ENCODE measurements at places on chromosomes 2 and 18.

DNA sequence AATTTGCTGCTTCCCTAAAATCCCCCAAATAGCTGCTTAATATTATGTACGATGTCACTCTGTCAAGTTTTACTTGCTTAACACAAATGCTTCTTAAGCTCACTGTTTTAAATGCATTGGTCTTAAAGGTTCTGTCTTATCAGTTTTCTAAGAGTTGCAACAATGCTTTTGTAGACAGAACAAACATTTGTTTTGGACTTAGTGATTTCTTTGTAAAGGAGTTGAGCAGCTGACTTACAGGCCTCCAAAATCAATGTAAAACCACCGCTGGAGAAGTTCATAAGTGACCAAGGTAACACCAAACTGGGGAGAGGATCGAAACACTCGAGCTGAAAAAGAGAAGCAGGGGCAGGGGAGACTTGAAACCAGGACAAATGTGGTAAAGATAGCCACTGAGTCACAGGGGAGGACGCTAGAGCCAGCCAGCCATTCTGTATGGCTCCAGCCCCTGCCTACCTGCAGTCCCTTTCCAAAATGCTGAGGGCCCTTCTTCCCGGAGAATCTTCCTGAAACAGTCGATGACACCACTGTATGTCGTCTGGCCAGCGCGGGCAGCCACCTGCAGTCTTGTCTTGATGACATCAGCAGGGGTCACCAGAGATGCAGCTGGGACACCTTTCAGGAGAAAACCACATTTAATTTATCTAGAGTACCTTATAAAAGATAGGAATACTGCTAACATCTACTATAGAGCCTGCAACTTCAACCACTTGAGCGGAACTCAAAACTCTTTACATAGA lies 100.2 kb downstream of the DYNC1I2 start:
- DNase-seq: no peak

DNA sequence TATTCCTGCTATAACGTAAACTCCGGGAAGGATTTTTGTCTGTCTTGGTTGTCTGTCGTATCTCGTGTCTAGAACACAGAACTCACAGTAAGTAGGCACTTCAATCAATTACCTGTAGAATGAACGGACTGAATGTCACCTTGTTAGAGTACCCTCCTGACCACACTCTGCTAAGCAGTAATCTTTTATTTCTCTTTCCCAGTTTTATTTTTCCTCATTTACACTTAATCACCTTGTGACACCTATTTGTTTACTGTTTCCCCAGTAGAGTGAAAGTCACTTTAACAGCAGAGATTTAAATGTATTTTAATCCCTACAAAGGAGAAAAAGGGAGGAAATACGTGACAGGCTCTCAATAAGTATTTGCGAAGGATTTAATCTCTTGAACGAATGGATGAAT lies 514 bp upstream of the EPB41L5 start:
- DNase-seq: no peak

DNA sequence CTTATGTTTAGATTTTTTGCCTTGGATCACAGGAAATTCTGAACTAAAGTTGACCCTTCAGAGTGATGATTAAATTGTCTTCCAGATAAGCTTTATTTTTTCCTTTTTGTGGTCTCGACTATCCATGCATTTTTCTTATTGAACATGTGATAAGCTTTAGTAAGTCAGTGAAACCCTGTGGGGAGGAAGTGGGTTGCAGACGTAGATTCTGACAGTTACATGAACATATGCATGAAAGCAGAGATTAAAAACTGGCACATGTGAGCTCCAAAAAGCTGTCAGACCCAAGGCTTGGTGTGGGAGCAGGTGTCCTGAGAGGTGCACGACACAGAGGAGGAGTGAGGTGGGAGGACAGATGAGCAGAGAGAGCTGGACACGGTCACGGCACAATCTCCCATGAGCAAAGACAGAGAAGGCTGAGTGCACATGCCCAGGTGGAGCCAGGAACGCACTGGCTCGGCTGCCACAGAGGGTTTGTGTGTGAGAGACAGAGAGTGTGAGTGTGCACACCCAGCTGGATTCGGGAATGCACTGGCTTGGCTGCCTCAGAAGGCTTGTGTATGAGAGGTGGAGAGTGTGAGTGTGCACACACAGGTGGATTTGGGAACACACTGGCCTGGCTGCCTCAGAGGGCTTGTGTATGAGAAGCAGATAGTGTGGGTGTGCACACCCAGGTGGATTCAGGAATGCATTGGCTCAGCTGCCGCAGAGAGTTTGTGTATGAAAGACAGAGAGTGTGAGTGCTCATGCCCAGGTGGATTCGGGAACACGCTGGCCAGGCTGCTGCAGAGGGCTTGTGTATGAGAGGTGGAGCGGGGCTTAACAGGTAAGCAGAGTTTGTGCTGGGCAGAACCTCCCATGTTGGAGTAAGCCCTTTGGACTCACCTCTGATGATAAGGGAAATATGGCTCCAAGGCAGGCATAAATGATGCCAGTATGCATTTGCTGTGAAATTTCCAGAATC lies 849.1 kb upstream of the SALL3 start:
- DNase-seq: no peak

- no peak for DNase-seq
These were observed 23.4 kb downstream of the AQP12A start for GRCh38 chr2:240714747-240715725.

GRCh38 chr2:114068438-114068837 lies 178.5 kb downstream of the ACTR3 start:
- no peak for DNase-seq

GRCh38 chr2:160460333-160460731 lies 33.3 kb downstream of the RBMS1 start:
- no peak for DNase-seq

DNA sequence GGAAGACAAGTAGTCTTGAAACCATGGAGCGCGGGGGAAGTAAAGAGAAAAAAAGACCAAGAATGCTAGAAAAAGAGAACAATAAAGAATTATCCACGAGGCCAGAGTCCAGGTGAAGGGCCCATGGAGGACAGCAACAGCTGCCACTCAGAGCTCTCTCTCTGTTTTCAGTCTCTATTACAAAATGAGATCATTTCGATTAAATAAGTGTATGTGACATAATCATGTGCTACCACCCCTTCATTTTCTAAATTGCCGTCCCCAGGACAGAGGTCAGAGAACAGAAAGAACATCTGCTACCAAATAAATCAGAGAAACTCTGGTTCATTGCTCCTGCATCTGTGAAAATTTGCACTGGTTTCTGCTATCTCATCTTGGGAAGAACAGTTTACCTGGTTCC lies 838.7 kb downstream of the RNF144A start:
- DNase-seq: no peak

DNA sequence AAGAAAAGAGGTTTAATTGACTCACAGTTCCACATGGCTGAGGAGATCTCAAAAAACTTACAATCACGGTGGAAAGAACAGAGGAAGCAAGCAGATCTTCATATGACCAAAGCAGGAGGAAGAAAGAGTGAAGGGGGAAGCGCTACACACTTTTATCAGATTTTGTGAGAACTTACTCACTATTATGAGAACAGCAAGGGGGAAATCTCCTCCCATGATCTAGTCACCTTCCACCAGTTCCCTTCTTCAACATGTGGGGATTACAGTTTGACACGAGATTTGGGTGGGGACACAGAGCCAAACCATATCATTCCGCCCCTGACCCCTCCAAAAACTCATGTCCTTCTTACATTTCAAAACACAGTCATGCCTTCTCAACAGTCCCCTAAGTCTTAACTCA lies 54.2 kb downstream of the G6PC2 start:
- DNase-seq: no peak

- no peak for DNase-seq
These were observed 65.0 kb downstream of the ATP8B1 start for GRCh38 chr18:57738078-57738477.

GRCh38 chr2:85727798-85728197 lies 26.0 kb upstream of the ATOH8 start:
- no peak for DNase-seq

DNA sequence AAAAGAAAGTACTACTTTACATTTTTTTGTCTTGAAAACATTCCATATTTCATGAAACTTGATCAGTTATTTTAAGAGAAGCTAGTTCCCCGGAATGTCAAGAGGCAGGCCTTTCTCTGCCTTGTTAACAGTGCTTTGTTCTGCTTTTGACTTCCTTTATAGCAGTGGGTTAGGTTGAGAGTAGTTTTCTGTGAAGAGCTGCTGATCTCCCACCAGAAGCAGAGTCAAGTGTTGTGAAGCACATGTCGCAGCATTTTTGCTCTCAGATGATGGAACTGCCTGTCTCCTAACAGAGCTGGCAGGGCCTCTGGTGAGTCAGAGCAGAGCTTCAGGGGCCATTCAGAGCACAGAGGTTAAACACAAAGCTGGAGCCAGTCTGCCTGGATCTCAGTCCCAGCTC lies 871.8 kb downstream of the SLC4A3 start:
- no peak for DNase-seq

DNA sequence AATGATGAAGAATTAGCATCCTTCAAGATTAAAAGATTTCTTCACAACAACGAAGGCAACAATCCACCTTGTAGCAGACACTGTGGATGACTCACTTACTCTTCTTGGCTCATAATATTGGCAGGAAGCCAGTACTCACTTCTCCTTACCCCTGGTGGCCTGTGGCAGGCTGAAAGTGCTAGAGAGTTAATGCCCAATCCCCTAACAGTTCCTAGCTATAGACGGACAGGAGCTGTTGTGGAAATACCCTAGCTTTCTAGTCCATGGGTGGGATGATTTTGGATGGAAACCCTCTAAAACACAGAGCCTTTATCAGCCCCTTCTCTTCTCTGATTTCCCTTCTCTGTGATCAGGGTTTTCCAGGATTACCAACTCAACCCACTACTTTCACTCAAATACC lies 128.6 kb upstream of the NYAP2 start:
- DNase-seq: no peak

DNA sequence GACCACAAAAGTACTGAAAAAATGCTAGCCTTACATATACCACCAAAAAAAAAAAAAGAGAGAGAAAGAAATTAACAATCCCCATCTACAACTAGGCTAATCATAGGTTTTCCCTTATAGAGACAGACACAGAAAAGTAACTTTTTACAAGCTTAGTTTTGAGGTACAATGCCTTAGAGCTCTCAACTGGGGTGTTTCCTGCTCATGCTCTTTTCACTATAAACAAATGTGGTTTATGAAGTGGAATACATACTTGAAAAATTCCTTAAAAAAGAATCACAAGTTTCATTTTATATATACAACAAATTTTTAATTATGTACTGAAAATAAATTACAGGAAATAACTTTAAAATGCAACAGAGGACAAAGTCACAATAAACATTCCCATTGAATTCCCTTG lies 82.5 kb downstream of the ATL2 start:
- no peak for DNase-seq

GRCh38 chr2:53170466-53170865 lies 597.1 kb upstream of the CHAC2 start:
- no peak for DNase-seq

DNA sequence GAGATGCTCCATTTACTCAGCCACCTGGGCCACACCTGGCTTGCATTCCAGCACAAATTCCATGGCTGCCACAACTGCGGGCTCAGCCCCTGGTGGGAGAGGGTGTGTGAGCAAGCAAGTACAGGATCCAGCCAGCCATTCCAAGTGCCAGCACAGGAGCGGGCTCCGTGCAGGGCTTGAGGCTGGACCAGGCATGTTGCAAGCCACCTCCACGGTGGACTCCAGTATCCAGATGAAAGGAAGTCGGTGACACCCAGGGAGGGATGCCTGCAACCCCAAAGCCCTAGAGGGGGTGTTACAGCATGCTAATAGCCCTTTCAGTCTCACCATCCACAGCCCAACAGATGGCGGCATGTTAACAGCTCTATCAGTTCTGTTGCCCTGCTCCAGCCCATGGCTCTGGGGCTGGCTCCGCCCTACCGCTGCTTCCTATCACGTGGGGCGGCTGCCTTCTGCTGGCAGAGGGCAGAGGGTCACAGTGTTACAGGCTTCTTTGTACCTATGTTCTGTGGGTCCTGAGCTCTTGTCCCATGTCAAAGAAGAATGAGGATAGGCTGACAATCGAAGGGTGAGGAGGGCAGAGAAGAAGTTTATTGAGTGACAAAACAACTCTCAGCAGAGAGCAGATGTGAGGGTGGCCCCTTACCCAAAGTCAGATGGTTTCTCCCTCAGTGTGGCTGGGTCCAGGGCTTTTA lies 11.7 kb upstream of the GORASP2 start:
- DNase-seq: no peak

GRCh38 chr18:23908827-23909226 lies 105.7 kb upstream of the TTC39C start:
- no peak for DNase-seq

DNA sequence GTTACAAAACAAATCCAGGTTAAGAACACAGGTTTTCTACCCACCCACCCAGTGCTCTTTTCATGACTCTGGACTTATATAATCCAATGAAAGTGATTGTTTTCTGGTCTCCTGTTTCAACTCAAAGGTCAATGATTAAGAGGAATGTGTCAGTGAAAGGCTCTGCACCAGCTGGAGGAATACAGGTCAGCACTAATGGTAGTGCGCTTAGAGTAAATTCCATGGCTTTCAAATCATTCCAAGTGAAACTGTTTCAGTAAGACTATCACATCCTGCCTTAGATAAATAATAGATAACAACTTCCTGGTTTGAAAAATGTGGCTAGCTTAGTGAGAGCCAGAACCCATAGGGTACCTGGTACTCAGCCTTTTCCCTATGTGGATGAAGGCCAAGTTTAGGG lies 47.8 kb downstream of the SLC9A4 start:
- DNase-seq: no peak

DNA sequence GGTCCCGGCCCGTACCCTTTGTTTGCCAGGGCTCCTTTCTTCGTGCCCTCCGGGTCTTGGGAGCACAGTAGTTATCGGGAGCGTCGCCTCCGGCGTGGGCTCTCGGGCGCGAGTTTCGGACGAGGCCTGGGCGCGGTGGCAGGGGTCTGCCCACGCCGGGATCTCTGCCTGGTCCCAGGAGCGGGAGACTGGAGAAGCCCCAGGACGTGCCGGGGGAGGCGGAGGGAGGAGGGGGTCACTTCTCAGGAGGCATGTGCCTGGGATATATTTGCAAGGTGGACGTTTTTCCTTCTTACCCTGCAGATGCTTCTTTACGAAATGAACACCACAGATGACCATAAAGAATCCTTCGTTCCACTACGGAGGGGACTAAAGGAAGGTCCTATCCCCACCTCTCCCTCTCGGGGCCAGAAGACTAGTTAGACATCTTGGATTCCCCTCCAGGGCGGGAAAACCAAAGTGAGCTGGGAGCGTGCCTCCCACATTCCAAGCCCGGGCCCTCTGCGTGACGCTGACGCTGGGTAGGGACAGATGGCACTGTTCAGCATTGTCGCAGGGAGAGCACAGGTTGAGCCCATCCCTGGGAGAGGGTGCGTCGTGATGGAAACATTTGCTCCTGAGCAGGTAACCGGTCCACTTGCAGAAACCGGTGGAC lies 483 bp upstream of the FHL2 start:
- no peak for DNase-seq

DNA sequence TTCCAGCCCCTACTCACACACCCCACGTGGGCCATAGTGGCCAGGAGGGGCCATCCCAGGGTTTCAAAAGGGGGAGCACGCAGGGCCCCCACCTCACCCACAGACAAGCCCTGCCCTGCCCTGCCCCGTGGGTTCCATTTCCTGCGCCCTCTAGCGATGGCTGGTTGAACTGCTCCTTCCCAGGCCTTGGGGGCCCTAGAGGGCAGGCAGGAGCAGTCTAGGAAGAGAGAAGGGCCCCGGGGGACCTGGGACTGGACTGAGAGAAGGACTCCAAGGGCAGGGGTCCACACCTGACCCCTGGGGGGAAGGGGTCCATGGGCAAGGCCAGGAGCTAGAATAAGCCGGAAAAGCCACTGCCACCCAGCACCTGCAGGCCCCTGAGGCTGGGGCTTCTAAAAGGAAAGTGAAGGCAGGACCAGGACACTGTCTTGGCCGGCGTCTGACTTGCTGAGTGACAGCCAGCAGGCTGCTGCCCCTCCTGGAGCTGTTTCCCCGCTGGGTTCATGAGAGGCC lies 10.1 kb downstream of the CYP26B1 start:
- no peak for DNase-seq

GRCh38 chr18:70165936-70166335 lies 39.6 kb downstream of the RTTN start:
- DNase-seq: no peak
